ENCODE measurements at places on chromosomes 3 and 15. TPM values are rescaled to one million over a fixed set of nuclear protein-coding genes. Genes with fewer than 3 reads are reported as not detected.

DNA sequence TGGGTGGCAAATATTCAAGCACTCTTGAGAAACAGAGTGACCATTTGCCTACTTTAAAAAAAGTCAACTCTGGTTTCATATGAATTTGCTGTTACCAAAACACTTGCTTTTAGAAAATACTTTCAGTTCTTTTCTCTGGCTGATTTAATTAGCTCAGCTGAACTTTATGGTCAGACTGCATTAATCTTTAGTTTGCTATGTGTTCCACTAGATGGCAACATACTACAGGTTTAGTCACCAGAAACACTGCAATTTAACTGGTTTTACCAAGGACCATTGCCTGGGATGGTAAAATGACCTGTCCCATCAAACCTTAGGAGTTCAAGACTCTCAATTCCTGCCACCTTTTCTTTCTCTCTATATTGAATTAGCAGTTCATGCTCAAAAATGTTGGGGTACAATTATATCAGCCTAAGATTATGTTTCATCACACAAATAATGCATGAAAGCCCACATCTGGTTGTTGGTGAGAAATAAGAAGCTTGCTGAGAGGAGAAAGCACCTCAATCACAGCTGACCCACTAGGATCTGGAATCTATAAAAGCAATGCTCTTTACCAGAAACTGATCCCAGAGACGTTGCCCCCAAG lies 14.2 kb downstream of the EIF4E3 start:
- DNase-seq: no peak

HSPBAP1 gene
- 12.4 TPM for total RNA-seq

DNA sequence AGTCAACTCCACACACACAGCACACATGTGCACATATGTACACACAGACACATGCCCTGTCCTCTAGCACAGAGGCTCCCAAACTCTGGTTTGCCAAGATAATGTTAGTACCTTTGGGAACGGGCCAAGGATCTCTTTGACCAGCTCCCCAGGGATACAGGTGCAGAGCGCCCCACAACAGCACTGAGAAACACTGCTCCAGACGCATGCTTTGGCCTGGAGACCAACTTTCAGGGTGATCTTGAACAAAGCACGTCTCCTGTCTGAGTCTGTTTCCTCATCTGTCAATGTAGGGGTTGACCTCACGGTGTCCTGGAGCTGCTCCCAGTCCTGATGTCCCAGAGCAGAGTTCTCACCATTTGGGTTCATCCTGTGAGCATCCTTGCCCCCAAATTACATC lies 15.9 kb upstream of the SKOR1 start:
- no peak for DNase-seq

DNA sequence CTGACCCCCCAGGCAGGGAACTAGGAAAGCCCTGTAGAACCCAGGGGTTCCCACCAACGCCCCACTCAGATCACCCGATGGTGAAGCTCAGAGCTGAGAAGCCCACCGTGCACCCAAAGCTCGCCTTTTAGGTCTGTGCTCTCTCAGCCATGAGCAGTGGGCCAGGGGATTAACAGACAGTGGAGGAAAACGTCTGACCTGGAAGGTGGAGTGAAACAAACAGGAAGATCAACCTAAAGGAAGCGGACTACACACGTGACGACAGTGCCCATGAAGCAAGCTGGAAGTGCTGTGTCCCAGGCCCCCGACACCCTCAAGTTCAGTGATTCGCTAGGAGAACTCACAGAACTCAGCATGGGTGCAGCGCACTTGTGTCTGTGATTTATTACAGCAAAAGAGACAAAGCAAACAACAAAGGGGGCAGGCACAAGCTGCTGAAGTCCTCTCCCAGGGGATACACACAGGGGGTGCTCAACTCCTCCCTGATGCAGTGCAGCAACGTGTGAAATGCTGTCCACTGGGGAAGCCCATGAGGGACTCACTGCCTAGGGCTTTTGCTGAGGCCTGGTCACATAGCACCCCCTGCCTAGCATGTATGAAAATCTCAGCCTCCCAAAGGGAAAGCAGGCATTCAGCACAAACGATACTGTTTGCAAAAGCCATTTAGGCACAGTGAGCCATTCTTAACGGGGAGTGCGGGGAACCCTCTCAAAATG lies 43.5 kb downstream of the CFAP92 start:
- DNase-seq: no peak

- no peak for DNase-seq
These were observed 26.1 kb downstream of the BHLHE40 start for GRCh38 chr3:5005367-5005766.

DNA sequence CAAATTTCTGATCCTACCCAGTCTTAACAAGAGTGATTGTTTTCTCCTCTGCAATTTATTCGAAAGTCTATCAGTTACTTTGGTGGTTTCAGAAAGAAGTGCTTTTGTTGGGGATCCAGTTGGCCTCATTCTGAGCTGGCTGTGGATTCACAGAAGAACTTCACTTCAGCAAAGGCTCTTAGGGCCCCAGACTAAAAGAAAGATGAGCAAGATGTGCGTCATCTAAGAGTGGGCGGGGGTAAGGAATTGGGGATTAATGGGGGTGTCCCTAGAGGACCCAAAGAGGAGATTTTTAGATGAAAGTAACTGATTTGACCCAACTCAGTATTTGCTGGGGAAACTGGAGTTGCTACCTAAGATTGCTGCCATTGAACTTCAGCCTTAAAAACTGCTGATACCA lies 63.9 kb upstream of the TSEN2 start:
- no peak for DNase-seq

ZNF660 gene
- 2.1 TPM for total RNA-seq

GRCh38 chr15:48384616-48385015 lies 53.4 kb downstream of the DUT start:
- no peak for DNase-seq

- DNase-seq: no peak
These were observed 43.8 kb downstream of the RBM15B start for GRCh38 chr3:51434746-51435327.

DNASE1L3 gene
- 7.1 TPM for total RNA-seq

DNA sequence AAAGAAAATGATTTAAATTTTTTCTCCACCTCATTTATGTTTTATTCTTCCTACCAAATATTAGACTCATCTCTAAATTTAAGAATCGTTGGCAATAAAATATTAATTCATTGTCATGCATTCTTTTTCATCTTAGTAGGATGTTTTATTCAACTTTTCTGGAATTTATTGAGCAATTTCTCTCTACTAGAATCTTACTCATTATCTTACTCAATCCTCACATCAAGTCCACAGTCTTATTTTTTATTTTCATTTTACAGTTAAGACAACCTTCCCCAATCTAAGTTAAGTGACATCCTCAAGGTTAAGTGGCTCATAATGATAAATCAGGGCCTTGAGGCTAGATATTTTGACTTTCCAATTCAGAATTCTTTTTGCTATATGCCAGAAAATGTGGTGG lies 15.9 kb upstream of the ALDH1A2 start:
- DNase-seq: no peak

- DNase-seq: no peak
These were observed 67.3 kb upstream of the RASGRF1 start for GRCh38 chr15:79157631-79158592.

- DNase-seq: peak; percentile 65
These were observed 330.6 kb upstream of the MCTP2 start for GRCh38 chr15:93900476-93901400.

LDHAL6B gene
- total RNA-seq: not detected

Measured in upper lobe of left lung (tissue), 6 donors.